ENCODE measurements at places on chromosomes 11 and 22. TPM values are rescaled to one million over a fixed set of nuclear protein-coding genes. Genes with fewer than 3 reads are reported as not detected.

The SOX6 gene
- total RNA-seq = 0.01 TPM

The MUC2 gene
- total RNA-seq = 0.50 TPM

The RTN4R gene
- total RNA-seq = 11.6 TPM

The KCNJ11 gene
- 0.44 TPM for total RNA-seq

The RAB3IL1 gene
- total RNA-seq = 14.9 TPM

The DDX25 gene
- total RNA-seq = not detected

The OR5AS1 gene
- not detected for total RNA-seq

The SLC22A25 gene
- not detected for total RNA-seq

The MLC1 gene
- 0.05 TPM for total RNA-seq

The OR4C15 gene
- not detected for total RNA-seq

The CHRM1 gene
- not detected for total RNA-seq

The RAB38 gene
- 0.83 TPM for total RNA-seq

The RIN1 gene
- total RNA-seq = 39.6 TPM

The UBQLN3 gene
- total RNA-seq = not detected

The IGLL1 gene
- total RNA-seq = not detected

The OR8G1 gene
- total RNA-seq = not detected

The SAC3D1 gene
- total RNA-seq = 57.4 TPM

The ST14 gene
- total RNA-seq = 0.06 TPM

The MS4A1 gene
- total RNA-seq = not detected

The CYTH4 gene
- total RNA-seq = 1.0 TPM

The CATSPERZ gene
- total RNA-seq = 3.2 TPM

The OR5AN1 gene
- total RNA-seq = not detected

The SERPING1 gene
- total RNA-seq = 0.78 TPM

The ISX gene
- not detected for total RNA-seq

The VPS51 gene
- 57.1 TPM for total RNA-seq

The GAL gene
- 18.0 TPM for total RNA-seq

The OR51E2 gene
- not detected for total RNA-seq

The PHLDA2 gene
- 149 TPM for total RNA-seq

The CALCA gene
- not detected for total RNA-seq

The TRIM48 gene
- not detected for total RNA-seq

The TCN2 gene
- 4.2 TPM for total RNA-seq

The BCO2 gene
- total RNA-seq = 1.2 TPM

The SLC7A4 gene
- not detected for total RNA-seq

The TMEM191B gene
- total RNA-seq = 1.9 TPM

The ART1 gene
- not detected for total RNA-seq

The OR2AG2 gene
- not detected for total RNA-seq

The FUT4 gene
- 2.2 TPM for total RNA-seq

The SCGB1D2 gene
- total RNA-seq = not detected

The OR6T1 gene
- not detected for total RNA-seq

Data from A549 treated with CORT108297 at 1 μM for 4 hours (cell line).